ENCODE measurements at places on chromosomes 3 and 15.

GRCh38 chr15:90883976-90884718, at the start of gene FES:
TSS of gene FES (plus strand) at chr15:90884504. CDS start at chr15:90885046, 542 bp downstream.
- peak; percentile 47 for DNase-seq

GRCh38 chr3:152733584-152734119, 101.3 kb upstream of the P2RY1 start:
- DNase-seq = no peak

- DNase-seq = peak; percentile 73
These were observed 45.9 kb upstream of the ACTC1 start for GRCh38 chr15:34841262-34841725.

DNA sequence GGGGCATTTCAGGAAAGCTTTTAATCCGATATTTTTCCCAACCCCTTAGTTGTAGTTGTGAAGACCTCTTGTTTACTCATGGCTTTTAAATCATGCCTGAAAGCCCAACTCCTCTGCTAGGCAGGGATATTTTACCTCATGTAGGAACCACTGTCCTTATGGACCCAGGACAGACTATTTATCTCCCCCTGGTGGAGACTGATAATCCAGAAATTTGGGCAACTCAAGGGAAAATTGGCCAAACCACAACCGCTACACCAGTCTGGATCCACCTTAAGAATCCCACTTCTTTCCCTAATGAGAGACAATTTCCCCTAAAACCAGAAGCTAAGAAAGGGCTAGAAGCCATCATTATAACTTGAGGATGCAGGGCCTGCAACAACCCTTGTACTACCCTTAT, 248.1 kb upstream of the STAC start:
- no peak for DNase-seq

GRCh38 chr3:58991026-58991425, 58.8 kb downstream of the CFAP20DC start:
- no peak for DNase-seq

- DNase-seq = peak; percentile 12
These were observed 302.0 kb downstream of the CHST2 start for GRCh38 chr3:143421556-143421955.

- DNase-seq = no peak
These were observed 43.7 kb upstream of the MRPL3 start for GRCh38 chr3:131546441-131546840.

- no peak for DNase-seq
These were observed 99.3 kb upstream of the ZBED2 start for GRCh38 chr3:111694471-111694870.

DNA sequence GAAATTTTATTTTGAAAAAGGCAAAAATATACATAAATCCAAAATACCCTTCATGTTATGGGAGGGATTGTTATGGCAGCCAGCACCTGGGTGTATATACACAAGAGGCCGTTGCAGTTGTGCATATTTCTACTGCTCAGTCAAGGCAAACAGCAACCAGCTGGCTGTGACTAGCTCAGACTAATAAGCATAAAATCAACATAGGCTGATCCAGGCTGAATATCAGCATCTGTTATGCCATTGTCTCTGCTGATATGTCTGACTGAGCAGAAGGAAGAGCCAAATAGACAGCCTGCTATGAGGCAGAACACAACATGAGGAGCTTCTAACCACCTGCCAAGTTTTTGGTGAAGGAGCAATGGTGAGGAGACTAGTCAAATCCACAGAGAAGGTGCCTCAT, 457.5 kb upstream of the ALCAM start:
- peak; percentile 79 for DNase-seq

DNA sequence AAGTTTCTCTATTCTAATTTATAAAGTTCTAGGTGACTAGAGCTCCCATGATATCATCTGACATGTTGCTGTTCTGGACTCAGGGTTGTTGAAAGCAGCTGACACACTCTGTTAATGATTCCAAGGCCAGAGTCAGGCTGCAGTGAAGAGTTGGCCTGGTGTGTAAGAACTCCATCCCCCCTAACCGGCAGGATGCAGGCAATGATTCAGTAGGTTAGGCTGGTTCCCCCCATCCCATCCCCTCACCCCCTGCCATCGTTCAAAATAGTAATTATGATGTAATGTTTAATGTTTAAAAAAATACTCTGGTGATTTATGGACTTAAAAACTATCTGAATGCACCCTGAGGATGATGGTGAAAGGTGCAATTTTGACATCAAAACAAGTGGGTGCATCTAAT, 4.6 kb upstream of the TRIM71 start:
- no peak for DNase-seq

- DNase-seq = peak; percentile 76
These were observed 61.4 kb downstream of the GOLIM4 start for GRCh38 chr3:168034152-168034928.

DNA sequence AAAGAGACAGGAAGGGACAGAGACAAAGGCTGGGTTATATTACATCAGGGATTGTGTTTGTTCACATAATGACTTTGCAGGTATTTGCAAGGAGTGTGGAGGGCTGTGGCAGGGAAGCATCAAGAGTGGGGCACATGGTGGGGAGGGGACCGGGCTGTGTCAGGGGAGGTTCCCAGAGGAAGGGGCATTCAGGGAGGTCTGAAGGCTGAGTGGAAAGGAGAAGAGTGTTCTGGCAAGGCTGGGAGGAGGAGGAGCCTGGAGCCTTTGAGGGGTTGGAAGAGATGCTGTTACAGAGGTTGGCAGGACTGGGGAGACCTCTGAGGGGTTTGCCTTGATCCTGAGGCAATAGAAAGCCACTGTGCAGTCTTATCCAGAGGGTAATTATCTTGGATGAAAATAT, 49.4 kb downstream of the EXOG start:
- no peak for DNase-seq

DNA sequence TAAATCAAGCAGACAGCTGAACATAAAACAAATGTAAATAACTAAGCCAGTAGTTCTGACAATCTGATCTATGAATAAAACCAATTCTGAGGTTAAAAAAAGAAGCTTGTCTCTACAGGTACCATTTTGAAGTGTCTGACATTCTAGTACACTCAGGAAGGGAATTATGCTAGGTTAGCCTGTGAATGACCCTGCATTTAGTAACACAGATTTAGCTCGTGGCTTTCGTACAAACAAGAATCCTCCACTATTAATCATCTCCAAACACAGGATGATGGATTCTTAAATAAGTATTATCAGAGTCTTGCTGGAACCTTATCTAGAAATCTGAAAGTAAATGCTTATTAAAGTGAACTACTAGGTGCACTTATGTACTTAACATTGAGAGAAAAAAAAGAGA, 1120.1 kb downstream of the ROBO1 start:
- DNase-seq = peak; percentile 66
